Head of caudate nucleus (tissue), 42 donors: ENCODE measurements at places on chromosomes 1 and 21.

- no peak for DNase-seq
These were observed 3.6 kb downstream of the RGS1 start for GRCh38 chr1:192579010-192579738.

DNA sequence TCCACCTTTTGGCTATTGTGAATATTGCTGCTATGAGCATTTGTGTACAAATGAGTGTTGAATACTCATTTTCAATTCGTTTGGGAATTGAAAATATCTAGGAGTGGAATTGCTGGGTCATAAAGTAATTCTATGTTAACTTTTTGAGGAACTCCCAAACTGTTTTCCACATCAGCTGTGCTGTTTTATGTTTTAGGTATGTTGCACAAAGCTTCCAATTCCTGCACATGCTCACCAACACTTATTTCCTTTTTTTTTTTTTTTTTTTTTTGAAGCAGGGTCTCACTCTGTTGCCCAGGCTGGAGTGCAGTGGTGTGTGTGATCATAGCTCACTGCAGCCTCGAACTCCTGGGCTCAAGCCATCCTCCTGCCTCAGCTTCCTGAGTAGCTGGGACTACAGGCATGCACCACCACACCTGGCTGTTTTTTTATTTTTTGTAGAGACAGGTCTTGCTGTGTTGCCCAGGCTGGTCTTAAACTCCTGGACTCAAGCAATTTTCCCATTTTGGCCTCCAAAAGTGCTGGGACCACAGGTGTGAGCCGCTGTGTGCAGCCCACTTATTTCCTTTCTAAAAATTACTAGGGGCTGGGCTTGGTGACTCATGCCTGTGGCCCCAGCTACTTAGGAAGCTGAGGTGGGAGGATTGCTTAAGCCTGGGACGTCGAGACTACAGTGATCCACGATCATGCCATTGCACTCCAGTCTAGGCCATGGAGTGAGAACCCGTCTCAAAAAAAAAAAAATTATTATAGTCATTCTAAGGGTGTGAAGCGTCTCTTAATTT is 33.4 kb downstream of the TMCC2 start:
- no peak for DNase-seq

DNA sequence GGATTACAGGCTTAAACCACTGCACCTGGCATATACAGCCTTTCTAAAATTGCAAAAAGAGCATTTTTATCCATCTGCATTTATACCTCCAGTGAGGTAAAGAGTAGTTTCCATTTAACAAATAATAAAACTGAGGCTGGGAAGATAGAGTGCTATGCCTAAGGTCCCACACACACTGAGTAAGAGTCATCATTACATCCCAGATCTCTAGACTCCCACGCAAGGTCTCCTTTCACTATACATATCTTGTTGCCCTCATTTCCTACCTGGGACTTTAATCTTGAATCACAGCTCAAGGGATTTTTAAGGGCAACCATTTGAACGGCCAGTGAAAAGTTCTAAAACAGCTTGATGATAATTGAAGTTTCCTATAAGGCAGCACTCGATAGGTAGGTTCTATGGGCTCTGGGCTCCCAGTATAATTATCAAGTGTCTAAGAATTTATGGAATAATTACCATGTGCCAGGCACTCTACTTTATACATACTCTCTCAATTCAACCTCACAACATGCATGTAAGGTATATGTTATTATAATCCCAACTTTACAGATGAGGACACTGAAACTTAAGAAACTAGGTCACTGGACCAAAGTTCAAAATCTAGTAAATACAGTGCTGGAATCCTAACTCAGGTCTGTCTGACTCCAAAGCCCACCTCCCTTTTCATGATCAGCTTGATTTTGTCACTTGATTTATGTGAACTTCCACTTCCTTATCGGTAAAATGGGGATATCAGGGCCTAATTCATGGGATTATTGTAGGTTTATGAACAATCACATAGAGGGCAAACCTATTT is 23.3 kb upstream of the EPS15 start:
- DNase-seq: no peak

DNA sequence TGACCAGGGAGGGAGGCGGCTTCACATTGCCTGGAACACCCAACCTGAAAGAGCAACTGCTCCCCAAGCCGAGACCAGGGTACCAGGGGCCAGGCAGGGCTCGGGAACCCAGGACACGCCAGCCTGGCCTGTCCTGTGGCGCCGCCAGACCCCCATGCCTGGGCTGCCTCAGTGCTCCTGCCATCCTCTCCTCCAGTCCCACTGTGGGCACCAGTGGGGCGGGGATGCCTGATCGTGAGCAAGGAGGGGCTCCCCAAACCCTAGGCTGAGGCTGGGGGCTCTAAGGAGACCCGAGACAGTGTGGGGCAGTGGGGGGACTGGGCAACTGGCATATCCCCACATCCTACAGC is 45.1 kb downstream of the WNT9A start:
- no peak for DNase-seq

DNA sequence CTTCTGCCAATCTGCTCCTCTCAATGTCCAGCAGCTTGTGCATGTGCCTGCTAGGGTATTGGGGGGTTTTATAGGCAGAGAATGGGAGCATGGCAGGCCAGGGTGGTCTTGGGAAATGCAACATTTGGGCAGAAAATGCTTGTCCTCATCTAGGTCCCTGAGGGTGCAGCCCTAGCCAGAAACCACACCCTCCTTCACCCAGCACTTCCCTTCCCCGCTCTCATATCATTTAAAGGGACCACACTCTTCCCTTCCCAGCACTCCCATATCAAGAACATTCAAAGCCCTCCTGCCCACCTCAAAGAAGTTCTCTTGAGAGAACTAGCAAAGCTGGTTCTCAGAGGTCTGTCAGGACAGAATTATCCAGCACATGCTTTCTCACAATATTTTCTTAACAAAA is 62.1 kb downstream of the HSD3B1 start:
- no peak for DNase-seq
